ENCODE measurements at places on chromosomes 7 and 10.
A peak's percentile ranks its signal among the peaks of the same experiment; 100 is the strongest.

DNA sequence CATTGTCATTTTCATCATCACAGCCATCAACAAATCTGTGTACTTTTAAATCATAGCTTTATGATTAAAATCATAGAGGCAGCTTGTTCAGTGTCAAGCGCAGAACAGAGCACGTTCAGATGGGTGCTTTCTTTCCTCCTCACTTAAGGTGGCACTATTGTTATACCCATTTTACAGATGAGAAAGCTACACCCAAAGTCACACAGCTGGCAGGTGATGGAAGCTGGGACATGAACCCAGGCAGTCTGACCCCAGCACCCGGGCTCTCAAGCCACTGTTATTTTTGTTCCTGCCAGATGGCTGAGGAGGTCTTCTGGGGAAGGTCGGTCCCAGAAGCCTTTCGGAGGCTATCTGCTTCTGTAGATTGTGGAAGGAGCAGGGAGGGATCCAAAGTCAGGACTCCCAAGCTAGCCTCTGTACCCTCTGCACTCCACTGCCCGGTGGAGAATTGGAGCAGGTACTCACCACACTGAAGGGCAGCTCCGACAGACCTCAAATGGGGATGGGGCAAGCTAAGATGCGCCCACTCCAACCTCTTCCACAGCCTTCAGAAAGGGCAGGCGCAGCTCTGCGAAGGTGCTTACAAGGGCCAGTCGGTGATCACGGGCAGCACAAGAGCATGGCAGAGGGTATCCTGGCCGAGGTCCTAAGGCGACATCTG is 610 bp downstream of the AVPI1 start:
- DNase-seq = no peak

GRCh38 chr10:14543904-14544210 is 213.1 kb upstream of the FRMD4A start:
- no peak for DNase-seq

DNA sequence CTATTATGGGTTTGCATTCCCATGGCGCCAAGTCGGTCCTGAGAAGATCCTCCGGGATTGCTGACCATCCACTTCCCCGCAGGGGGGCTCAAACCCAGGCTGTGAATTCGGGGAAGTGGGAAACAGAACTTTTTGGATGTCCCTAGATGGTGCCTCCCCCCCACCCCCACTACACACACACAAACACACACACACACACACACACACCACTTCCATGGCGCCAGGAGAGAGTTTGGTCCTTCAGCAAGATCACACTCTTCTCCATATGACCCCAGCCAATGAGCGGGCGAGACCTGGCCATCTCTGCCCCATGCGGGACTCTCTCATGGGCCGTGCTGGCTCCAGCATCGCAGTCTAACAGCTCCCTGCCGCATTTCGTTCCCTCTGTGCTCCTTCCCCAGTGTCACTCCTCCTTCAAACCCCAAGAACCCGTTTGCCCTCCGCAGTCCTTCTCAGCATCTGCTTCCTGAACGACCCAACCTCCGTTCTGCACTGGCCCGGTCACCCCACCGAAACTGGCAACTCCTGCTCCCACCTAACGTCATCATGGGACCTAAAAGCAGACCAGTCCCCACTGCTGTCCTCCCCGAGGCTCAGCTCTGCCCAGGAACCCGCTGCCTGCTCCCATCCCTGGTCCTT is 32.1 kb upstream of the TNRC18 start:
- DNase-seq = peak; percentile 33

GRCh38 chr10:28127881-28128280 is 129.0 kb upstream of the ODAD2 start:
- no peak for DNase-seq

GRCh38 chr7:27793780-27794179 is 53.8 kb downstream of the TAX1BP1 start:
- DNase-seq = peak; percentile 57

GRCh38 chr10:77637532-77638320 is at the start of gene KCNMA1:
KCNMA1 (minus strand) TSS chr10:77637808.
- no peak for DNase-seq

DNA sequence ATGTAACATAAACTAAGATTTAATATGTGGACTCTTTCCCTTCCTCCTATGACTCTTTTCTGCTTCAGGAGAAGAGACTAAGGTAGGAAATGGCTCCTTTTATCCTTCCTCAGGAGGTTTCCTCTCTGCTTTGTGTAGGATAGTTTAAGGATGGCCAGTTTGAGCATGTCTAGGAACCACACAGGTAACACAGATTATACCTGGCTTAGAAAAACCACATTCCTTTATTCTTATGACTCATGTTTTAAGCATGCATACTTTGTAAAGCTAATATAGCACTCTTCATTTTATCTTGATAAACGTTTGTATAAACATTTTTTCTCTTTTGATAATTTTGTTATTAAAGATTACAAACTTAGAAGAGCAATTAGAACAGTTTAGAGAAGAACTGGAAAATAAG is 57.8 kb downstream of the CYP51A1 start:
- DNase-seq = peak; percentile 59

All from trophoblast cell (in vitro differentiated cells and primary cell).